Activated CD8-positive, alpha-beta memory T cell treated with anti-CD3 and anti-CD28 coated beads for 24 hours (primary cell): ENCODE measurements at places on chromosomes 4 and X.

- DNase-seq = no peak
Observed at GRCh38 chr4:101239665-101240064, 107.7 kb downstream of the PPP3CA start.

- DNase-seq = no peak
Observed at GRCh38 chr4:110540982-110541451, 65.1 kb downstream of the ENPEP start.

DNA sequence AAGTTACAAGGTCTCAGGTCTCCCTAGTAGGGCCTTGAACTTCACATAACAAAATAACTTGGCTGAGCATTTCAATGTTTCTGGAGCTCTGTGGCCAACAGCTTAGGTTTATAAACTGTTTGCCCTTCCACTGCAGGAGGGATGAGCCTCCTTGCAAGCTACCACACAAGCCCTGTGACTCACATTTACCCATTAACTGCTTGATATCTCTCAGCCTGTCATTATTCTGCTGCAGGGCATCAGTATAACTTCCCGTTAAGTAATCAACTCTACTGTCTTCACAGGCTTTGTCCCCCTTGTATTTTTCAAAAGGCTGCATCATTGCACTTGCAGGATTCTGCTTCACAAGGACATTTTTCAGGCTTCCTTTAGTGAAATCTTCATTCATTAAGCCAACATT lies 151.7 kb upstream of the CXCL13 start:
- DNase-seq = no peak

DNA sequence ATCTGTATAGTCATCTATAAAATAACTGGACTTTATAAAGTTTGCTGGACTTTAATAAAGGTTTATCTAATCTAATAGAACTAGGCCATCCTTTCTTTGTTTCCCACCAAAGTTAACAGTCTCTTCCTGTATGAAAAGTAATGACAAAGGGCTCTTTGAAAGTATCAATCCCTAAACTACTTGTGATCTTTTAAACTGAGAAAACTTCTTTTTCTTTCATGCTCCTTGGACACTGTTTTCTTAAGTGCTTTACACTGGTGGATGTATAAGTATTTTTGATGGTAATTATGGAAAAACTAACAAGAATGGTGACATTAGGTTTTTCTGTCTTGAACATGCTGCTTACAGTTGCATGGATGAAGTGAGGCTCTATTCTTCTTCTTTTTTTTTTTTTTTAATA lies 2.4 kb upstream of the ZFX start:
- no peak for DNase-seq

DNA sequence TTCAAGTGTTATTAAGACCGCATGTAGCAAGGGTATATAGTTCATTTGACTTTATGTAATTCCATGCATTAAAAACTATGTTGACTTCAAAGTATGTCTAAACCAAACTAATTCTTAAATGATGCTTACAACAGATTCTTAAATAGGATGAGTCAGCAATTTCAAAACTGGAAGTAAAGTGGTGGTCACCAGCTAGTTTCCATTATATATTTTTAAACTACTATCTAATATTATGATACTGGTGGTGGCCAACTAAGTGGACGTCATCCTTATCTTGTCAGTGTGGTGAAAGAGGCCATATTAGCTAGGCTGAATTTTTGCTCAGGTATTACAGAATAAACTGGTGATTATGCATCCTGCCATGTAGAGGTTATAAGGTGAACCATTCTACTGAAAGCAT lies 1.2 kb downstream of the IL15 start:
- DNase-seq = no peak

DNA sequence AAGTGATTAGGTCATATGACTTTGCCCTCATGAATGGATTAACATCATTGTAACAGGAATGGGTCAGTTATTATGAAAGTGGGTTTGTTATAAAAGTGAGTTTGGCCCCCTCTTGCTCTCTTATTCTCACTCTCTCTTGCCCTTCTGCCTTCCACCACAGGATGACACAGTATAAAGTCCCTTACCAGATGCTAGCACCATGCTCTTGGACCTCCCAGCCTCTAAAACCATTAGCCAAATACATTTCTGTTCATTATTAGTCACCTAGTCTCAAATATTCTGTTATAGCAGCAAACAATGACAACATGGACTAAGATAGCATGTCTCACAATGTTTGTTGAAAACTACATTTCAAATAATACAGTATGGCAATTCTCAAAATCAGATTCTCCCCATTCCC lies 59.7 kb downstream of the RWDD4 start:
- no peak for DNase-seq

DNA sequence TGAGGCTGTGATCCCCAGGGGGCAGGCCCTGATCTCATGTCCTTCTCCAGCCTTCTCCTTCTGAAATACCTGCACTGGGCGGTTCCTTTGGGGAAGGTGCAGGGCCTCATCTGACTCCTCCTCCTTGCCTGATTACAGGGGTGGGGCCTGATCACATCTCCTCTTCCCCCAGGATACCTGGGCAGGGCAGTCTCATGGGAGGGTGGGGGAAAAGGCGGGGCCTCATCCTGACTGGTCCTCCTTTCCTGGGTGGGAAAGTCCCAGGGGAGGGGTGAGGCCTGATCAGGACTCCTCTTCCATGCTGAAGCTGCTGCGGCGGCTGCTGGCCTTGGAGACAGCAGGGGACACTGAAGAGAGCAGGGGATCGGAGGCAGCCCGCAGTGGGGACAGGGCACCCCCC lies 13.3 kb downstream of the TFE3 start:
- DNase-seq = no peak

- no peak for DNase-seq
Observed at GRCh38 chrX:106897259-106897658, 5.9 kb downstream of the RIPPLY1 start.

DNA sequence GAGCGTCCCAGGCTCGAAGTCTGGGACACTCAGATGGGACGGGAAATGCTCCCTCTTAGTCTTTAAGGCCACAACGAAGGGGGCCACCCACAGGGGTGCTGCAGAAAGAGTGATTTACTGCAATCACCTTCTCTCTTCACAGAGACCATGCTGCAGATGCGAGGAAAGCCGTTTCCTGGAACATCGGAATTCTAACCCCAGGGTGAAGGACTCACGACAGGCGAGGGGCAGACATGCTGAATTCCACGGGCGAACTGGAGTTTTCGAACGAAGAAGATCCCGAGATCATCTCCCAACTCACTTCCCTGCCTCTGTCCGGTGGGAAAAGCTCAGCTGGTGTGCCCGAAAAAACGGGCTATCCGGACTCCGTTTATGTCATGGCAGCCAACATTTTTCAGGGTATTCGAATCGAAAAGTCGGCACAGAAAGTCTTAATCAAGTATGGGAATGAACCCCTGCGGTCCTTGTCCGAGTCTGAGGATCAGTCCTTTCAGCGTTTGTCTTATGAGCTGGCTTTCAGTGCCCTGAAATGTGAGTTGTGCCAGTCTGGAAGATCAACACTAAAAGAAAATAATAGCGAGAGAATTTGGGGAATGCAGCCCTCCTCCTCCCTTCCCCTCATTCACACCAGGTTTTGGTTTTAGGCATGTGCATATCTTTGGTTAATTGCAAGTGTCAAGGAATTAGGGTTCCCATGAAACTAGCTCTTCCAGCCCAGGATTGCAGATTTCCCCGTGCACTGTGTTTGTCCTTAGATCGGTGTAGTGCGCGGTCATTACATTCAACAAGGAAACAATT lies 905 bp downstream of the NSUN7 start:
- DNase-seq = peak; percentile 59

DNA sequence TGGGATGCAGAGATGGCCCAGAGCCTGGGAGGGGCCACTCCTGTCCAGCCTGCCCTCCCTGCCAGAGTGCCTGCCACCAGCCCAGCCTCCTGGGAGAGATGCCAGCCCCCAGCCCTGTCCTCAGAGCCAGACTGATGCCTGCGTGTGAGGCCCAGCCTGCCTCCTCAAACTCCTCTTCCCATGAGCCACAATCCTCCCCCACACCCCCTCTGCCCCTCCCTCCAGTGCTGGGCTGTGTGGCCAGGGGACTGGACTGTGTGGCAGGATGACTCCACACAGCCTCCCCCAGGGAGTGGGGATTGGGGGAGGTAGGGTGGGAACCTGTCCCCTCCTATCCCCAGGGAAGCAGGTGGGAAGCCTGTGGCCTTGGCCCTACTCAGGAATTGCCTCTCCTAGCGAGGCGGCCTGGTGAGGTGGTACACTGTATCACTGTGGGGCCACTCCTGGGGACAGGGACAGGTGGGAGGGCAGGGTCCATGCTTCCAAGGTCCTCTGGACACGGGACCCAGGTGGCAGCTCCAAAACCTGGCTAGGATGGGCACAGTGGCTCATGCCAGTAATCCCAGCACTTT lies 4.3 kb upstream of the SH3BP2 start:
- DNase-seq = peak; percentile 61

GRCh38 chr4:99038213-99038612 lies 42.7 kb downstream of the METAP1 start:
- no peak for DNase-seq

DNA sequence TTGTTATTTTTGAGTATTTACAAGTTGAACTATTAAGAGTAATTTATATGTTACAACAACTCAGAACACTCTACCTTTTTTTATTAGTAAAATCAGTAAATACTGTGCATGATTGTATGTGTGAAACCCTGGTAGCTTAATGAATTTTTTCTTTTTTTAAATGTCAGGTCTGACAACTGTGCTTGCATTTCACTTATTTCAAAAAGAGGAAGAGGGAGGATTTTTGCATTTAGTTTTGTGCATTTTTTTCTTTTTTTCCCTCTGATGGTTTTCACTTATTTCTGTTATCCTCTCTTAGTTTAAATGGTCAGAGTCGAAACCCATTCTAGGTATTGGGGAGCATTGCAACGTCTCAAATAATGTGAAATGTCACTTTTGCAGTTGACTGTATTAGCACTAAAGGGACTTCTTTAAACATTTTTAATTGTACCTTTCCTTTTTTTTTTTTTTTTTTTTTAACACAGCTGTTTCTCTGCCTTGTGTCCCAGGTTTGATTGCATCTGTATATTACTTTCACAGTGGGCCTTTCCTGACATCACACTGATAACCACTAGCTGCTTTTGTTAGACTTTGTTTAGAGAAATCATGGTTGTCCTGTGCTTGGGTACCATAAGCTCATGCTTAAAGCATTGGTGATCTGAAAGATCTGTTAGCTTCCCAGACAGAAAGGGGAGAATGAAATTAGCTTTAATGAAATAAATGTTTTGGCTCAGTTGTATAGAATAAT lies 28.5 kb downstream of the MOB1B start:
- DNase-seq = no peak

DNA sequence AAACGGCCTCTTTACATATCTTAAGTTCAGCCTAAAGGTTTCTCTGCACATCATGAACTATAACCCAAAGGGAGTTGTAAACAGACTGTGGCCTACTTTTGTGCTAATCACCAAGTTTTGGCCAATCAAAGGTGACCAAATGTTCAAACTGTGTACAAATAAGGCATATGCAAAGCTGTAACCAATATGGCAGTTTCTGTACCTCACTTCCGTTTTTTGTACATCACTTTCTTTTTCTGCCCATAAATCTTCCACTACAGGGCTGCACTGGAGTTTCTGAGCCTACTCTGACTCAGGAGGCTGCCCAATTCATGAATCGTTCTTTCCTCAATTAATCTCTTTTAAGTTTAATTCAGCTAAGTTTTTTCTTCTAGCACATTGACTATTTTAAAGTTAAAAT lies 318.7 kb downstream of the SLC7A11 start:
- DNase-seq = no peak

- no peak for DNase-seq
Observed at GRCh38 chr4:13313856-13314255, 170.3 kb downstream of the RAB28 start.

DNA sequence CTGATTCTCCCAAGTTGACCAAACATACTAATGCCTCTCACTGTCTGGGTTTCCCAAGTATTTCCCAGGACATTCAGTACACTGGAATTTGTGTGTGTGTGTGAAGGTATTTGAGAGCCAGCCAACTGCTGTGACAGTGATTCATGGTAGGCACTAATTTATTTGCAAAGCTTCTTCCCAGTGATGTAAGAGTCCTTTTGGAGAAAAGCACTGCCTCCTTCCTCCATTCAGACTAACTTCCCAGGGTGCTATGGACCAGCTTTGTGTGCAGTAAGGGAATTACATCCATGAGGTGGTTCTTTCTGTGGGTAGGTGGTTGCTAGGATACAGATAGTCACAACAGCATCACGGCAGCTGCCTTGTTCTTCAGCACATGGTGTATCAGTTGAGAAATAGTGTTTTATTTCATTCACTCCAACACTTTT lies 8.7 kb downstream of the EGF start:
- no peak for DNase-seq

DNA sequence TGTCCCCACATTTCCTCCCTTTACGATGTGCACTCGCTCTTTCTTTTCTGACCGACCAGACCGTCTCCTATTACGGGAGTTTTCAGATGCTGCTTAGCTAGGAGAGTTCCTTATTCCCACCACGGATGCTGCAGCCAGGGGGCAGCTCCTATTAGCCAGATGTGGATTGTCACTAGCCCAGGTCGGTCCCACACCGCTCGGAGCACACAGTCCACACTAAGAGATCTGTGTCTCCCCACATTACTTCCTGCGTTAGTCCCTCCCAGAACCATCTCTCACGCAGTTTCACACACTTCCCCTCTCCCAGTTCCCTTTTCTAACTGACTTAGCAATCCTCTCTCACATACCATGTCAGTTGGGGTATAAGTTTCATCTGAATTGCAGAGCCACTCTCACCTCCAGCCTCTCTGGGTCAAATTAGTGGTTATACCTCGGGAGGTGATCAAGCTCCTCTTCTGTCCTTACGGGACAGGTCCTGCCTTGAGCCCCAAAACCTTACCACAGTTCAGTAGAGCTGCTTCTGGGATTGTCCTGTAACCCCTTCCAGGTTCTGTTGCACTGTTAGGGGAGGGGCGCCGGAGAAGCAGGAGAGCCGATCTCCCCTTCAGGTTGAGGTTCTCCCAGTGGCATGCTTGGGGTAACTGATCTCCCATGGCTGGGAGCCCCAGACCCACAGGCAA lies 28.2 kb downstream of the SULT1E1 start:
- no peak for DNase-seq

GRCh38 chrX:40083120-40083978 lies 14.4 kb downstream of the BCOR start:
- no peak for DNase-seq

GRCh38 chr4:84258905-84259830 lies 239.9 kb downstream of the NKX6-1 start:
- DNase-seq = no peak

DNA sequence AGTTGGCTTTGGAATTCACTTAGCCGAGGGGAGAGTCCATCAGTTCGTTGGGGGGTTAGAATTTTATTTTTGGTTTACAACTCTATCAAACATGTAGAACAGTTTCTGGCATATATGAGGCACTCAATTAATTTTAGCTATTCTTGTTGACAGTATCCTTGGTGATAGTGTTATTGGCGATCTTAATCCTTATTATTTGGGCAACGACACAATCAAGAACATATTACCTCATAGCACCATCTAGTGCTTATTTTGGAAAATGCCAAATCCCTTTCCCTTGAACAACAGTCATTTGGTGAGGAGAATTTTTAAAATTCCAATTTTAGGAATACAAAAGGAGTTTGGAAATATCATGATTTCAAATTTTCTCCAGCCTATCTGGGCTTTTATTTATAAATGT lies 17.9 kb upstream of the PGRMC1 start:
- no peak for DNase-seq

- DNase-seq = no peak
Observed at GRCh38 chr4:1783970-1784369, 9.1 kb upstream of the FGFR3 start.

GRCh38 chr4:156248917-156249316 lies 295.3 kb upstream of the CTSO start:
- no peak for DNase-seq
